ENCODE measurements at places on chromosomes 13 and 19. TPM values are rescaled to one million over a fixed set of nuclear protein-coding genes. Genes with fewer than 3 reads are reported as not detected.

Gene ATP4B
- total RNA-seq: not detected

GRCh38 chr13:76758738-76759137 lies 127.5 kb downstream of the KCTD12 start:
- no peak for DNase-seq

Gene PTGER1
- total RNA-seq: 0.24 TPM

GRCh38 chr19:38429055-38429810 lies 3.2 kb upstream of the RASGRP4 start:
- no peak for DNase-seq

- DNase-seq: peak; percentile 77
These were observed 142.0 kb downstream of the ZNF737 start for GRCh38 chr19:20423381-20424197.

Gene ZNF611
- total RNA-seq: 29.9 TPM

GRCh38 chr19:20273376-20273775 lies 106.4 kb downstream of the ZNF486 start:
- DNase-seq: no peak

- DNase-seq: peak; percentile 10
These were observed 789.8 kb upstream of the PCDH9 start for GRCh38 chr13:68019901-68020300.

- no peak for DNase-seq
These were observed 18.0 kb upstream of the C1QTNF9B start for GRCh38 chr13:23915308-23915707.

DNA sequence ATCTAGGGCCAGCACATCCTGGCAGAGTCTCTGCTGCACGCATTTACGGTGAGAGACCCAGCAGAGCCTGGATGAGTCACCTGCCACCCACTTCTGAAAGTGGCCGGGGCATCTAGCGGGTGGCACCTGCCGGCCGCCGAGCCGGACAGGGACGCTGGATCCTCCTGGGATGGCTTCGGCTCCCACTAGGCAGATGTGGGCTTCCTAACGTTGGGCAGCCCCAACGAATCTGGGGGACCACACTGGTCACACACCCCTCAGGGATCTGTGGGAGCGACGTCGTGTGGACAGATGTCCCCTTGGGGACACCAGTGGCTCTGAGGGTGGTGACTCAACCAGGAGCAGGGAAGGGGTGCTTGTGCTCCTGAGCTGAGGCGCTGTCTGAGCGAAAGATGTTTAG lies 32.2 kb downstream of the TMEM255B start:
- DNase-seq: no peak

DNA sequence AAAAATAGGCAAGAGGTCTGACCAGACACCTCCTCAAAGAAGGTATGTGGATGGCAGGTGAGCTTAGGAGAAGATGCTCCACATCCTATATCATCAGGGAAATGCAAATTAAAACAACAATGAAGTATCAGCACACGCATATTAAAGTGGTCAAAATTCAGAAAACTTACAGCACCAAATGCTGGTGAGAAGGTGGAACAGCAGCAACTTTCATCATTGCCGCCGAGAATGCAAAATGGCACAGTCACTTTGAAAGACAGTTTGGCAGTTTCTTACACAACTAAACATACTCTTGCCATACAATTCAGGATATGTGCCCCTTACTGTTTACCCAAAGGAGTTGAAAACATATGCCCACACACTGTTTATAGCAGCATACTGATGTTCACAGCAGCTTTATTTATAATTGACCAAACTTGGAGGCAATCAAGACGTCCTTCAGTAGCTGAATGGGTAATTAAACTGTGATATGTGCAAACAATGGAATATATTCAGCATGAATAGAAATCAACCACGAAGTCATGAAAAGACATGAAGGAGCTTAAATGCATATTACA lies 22.5 kb downstream of the OR10H4 start:
- DNase-seq: no peak

Gene CEACAM3
- not detected for total RNA-seq

GRCh38 chr13:43822969-43823368 lies 36.2 kb upstream of the ENOX1 start:
- no peak for DNase-seq

DNA sequence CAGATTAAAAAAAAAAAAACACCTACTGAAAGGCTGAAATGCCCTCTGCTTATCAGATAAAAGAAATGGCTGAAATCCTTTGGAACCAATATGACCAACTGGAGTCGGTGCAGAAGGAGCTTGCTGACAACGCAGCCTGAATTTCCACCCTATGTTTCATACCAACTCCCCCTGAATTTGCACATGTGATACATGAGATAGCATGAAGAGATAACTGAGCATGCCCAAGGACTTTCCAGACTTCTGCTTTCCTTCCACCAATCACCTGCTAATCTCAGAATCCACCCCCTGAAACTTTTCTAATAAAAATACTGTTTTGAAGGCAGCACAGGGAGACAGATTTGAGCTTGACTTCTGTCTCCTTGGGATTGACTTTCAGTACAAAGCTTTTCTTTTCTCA lies 32.2 kb upstream of the WDFY2 start:
- no peak for DNase-seq

DNA sequence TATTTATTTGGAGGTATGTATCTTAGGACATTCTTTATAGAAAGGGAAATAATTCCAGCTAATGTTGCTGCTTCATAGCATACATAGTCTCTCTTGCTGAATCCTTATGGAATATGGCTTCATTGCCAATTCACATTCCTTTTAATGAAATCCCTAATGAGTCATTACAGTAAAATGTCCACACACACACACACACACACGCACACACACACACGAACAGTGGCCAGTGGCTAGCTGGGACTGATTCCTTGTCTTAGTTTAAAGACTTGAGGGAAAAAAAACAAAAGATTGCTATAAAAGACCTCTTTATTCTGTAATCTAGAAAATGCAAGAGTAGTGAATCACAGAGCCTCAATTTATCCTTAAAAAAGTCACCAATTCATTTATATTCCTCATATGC lies 301.6 kb downstream of the SLITRK6 start:
- peak; percentile 16 for DNase-seq

Gene ZNF181
- 9.7 TPM for total RNA-seq

Gene ISYNA1
- 155 TPM for total RNA-seq

DNA sequence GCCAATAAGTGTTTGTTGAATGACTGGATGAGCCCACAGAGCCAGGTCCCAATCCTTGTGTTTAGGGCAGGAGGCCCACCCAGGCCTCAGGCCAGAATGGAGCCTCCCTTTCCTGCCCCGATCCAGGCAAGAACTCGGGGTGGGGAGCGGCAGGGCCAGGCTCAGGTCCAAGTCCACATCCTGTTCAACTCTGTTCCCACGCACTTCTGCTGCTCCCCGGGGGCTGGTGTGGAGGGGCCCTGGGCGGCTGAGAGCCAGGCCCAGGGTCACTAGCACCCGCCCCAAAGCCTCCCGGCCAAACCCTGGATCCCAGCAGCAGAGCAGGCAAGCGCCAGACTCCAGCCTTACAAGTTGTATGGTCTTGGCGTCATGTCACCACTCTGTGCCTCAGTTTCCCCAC lies 8.0 kb downstream of the ANGPTL8 start:
- DNase-seq: no peak

GRCh38 chr13:44649104-44649428 lies 72.9 kb upstream of the TSC22D1 start:
- DNase-seq: no peak

DNA sequence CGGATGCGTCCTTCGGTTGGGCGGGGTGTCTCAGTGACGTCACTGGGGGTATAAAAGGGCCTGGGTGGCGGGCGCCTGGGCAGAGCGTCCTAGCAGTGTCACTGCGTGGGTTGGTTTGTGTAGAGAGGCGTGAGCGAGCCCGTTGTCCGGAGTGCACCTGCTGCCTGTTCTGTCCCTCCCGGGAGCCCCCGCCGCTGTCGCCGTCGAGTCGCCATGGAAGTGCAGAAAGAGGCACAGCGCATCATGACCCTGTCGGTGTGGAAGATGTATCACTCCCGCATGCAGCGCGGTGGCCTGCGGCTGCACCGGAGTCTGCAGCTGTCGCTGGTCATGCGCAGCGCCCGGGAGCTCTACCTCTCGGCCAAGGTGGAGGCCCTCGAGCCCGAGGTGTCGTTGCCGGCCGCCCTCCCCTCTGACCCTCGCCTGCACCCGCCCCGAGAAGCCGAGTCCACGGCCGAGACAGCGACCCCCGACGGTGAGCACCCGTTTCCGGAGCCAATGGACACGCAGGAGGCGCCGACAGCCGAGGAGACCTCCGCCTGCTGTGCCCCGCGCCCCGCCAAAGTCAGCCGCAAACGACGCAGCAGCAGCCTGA lies 2.9 kb downstream of the IER2 start:
- DNase-seq: peak; percentile 96

DNA sequence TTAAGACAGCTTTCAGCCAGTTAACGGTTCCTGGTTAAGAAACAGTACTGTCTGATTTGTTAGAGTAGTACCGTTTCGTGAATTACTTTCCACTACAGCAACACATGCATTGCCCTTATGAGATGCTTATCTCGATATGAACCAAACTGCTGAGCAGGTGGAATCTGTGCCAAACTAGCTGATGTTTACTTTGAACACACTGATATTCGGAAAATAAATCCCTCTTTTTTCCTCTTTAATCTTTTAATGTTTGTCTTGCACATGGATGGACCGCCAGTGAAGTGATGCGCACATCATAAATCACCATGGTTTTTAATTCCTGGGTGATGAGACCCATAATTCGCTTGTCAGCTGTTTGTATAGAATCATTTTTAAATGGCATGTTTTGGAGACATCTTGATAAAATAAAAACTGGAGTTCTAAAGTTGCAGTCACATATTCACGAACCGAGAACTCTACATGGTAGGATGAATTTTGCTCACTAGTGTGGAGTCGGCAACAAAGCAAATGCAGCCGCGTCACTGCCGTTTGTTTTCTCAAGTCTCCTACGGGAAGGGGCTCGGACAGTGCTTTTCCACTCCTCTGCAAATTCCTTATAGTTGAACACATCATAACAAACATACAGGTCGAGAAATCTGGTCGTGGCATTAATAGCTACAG lies 1.1 kb downstream of the GJA3 start:
- DNase-seq: peak; percentile 38

Gene ACER1
- total RNA-seq: not detected

- DNase-seq: no peak
These were observed 431.7 kb downstream of the KLF12 start for GRCh38 chr13:73702419-73703071.

- DNase-seq: no peak
These were observed 450 bp downstream of the FBXW9 start for GRCh38 chr19:12695997-12696365.

- no peak for DNase-seq
These were observed 67.1 kb downstream of the KDM4B start for GRCh38 chr19:5035793-5036697.

Gene ZIC2
- 0.72 TPM for total RNA-seq

Gene SBNO2
- total RNA-seq: 23.7 TPM

- DNase-seq: no peak
These were observed 11.0 kb downstream of the ZNF835 start for GRCh38 chr19:56660381-56661107.

DNA sequence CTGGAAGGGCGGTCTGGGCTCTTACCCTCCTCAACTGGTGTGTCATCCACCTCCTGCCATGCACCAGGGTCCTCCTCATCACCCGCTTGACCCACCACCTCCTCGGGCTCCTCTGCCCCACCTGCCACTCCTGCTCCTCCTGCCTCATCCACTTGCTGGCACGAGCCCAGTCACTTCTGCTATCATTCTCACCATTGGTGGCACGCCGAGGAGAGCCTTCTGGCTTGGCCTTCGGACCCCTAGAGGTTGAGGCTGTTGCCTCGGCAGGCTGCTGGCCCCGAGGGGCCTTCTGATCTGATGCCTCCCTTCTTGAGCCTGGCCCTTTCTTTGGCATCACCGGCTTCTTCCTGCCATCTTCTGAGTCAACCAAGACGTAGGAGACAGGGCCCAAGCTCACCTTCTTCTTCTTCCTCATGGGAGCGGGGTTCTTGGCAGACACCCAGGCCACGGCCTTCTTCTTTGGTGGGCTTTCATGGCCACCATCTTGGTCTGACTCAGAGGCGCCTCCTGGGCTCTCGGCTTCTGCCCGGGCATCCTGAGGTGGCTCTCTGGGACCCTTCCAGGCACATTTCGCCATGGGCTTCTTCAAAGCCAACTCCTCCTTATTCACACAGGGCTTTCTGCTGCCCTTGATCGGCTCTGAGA lies 1.7 kb downstream of the PNMA8A start:
- no peak for DNase-seq

GRCh38 chr19:1401138-1401888 lies at the start of gene GAMT:
Gene GAMT (minus strand): TSS chr19:1401542. CDS start chr19:1401476, 66 bp downstream.
- no peak for DNase-seq

GRCh38 chr19:46946611-46947238 lies 72.9 kb upstream of the NPAS1 start:
- no peak for DNase-seq

DNA sequence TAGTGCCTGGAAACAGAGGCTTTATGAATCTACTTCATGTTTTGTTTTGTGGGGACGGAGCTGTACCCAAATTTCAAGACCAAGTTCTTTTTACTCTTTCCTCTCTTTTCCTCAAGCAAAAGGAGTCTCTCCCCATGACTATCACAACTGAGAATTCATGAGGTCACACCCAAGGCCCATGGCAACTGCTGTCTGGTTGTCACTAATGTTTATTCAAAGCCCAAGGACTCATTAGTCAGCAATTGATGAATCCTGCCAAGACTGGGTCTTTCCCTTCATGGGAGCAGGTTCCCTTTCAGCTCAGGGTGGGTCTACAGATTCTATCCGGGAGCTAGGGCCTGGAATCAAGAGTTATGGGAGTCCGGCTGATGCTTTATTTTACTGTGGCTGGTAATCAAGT lies 441.5 kb upstream of the PCDH20 start:
- no peak for DNase-seq

Gene ZNF44
- total RNA-seq: 6.6 TPM

- no peak for DNase-seq
These were observed 301.9 kb upstream of the OBI1 start for GRCh38 chr13:78960881-78961280.

DNA sequence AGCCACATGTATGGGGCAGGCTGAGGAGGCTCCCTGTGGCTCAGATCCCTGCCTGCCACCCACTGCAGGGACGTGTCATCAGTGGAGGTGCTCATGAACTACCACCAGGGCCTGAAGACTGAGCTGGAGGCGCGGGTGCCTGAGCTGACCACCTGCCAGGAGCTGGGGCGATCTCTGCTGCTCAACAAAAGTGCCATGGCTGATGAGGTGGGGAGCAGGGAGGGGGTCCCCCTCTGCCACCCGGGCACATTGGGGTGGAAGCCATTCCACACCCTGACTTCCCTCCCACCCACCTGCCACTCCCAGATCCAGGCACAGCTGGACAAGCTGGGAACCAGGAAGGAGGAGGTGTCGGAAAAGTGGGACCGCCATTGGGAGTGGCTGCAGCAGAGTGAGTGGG lies 11.3 kb upstream of the SHKBP1 start:
- no peak for DNase-seq

Gene ELANE
- total RNA-seq: not detected

- DNase-seq: peak; percentile 6
These were observed 61.5 kb upstream of the SLC15A1 start for GRCh38 chr13:98813993-98814392.

GRCh38 chr13:101013245-101013644 lies 338.6 kb upstream of the TMTC4 start:
- DNase-seq: peak; percentile 4

DNA sequence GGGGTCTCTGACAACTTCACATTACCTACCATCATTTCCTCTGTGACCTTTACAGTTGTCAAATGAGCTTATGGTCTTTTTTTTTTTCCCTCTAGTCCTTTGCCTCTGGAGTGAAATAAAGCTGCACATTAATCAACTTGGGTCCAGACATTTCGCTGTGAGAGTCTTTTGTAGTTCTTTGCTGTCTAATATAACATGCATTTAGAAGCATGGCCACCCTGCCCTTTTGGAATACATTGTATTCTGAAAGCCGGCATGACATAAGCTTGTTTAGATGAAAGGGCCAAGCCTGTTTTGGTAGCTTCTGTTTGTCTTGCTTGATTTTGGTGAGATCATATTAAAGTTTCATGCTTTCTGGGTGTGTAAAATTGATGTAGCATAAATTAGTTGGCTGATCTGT lies 509.8 kb downstream of the DIAPH3 start:
- no peak for DNase-seq

All from Caki2 (cell line).